ENCODE measurements at places on chromosomes 3 and 15. TPM values are rescaled to one million over a fixed set of nuclear protein-coding genes. Genes with fewer than 3 reads are reported as not detected.

DNA sequence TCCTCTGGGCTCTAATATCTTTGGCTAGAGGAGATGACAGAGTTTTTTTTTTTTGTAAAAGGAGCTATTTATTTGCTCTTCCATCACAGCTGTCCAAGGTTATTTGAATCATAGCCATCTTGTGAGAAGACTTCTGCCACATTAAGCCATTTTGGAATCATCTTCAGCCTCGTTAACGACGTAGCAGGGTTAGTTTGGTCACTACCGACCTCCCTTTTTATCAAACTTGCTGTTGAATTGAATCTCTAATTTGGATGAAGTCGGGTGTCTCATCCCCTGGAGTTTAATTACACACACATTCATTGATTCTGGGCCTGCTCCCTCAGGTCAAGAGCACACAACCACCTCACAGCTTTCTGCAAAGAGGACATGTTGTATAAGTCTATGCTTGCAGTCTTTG is 238.7 kb downstream of the CPNE4 start:
- DNase-seq: no peak

The CYP11A1 gene
- total RNA-seq: 0.29 TPM

- no peak for DNase-seq
Measured at GRCh38 chr3:160686955-160687535, 10.1 kb downstream of the ARL14 start.

GRCh38 chr3:40968666-40969065 is 230.6 kb upstream of the CTNNB1 start:
- DNase-seq: no peak

- DNase-seq: no peak
Measured at GRCh38 chr3:45366290-45366689, 22.1 kb upstream of the LARS2 start.

- no peak for DNase-seq
Measured at GRCh38 chr3:29339016-29339833, 58.4 kb downstream of the RBMS3 start.

The AMIGO3 gene
- not detected for total RNA-seq

The ACTC1 gene
- not detected for total RNA-seq

- no peak for DNase-seq
Measured at GRCh38 chr3:189232790-189233189, 61.0 kb downstream of the TPRG1 start.

The SEC22C gene
- total RNA-seq: 47.0 TPM

- DNase-seq: no peak
Measured at GRCh38 chr3:22765679-22766078, 437.4 kb upstream of the UBE2E2 start.

GRCh38 chr15:74730619-74731316 is 5.4 kb upstream of the CYP1A1 start:
- DNase-seq: no peak

The TMEM266 gene
- not detected for total RNA-seq

GRCh38 chr15:35383506-35383905 is 162.5 kb downstream of the DPH6 start:
- no peak for DNase-seq

The MST1 gene
- 8.2 TPM for total RNA-seq

DNA sequence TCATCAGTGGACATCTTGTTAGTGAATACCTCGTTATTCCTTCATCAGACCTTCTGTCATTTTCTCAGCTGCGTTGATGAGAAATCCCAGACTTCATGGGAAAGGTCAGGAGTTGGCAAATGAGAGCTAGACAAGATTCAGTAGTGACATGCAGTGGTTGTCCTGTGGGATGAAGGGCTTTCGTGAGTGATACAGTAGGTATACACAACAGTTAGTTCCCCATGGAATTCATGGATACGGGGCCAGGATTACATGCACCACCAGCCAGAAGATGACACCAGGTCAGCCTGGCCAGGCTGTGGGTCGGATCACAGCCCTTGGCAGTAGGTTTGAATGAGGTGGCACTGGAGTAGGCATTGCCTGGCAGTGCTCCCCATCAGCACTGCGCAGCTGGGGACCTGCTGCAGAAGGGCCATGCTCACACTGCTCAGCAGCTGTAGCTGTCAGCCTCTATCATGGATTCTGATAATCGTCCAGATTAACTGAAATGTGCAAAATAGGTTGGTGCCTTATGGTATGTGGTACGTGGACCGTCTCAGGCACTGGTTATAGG is 150.1 kb downstream of the SLCO3A1 start:
- DNase-seq: no peak

- no peak for DNase-seq
Measured at GRCh38 chr3:127851899-127852298, 29.6 kb upstream of the MGLL start.

The LRRC31 gene
- not detected for total RNA-seq

GRCh38 chr3:150035301-150035779 is 64.6 kb upstream of the PFN2 start:
- no peak for DNase-seq

DNA sequence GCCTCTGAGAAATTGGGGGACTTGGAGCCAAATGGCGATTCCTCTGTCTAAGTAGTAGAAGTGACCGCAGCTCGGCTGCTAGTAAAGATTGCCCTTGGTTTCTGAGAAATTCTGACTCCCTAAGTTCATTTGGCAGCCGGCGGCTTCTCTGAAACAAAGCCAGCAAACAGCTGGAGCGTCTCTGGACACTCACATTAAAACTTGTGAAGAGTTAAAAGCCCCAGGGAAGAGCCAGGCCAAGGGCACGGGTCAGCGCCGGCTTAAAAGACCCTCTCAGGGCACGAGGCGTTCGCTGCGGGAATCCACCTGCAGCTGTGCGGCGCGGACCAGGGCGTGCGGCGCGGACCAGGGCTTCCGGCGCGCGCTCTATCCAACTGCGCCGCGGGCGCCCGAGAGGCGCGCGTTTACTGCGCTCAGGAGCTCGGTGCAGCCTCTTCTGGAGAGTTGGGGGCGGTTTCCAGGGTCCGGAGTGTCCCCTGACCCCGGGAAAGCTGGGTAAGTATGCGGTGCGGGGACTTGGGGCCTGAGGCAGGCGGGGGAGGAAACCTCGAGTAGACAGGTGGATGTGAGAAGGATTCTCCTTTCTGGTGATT is at the start of gene COL6A5:
TSS of gene COL6A5 (plus strand) at position 186 of the 593 bp plus-strand sequence. CDS start 27,967 bp downstream, outside the sequence.
- DNase-seq: no peak
